ENCODE measurements at places on chromosomes 6 and 20.

DNA sequence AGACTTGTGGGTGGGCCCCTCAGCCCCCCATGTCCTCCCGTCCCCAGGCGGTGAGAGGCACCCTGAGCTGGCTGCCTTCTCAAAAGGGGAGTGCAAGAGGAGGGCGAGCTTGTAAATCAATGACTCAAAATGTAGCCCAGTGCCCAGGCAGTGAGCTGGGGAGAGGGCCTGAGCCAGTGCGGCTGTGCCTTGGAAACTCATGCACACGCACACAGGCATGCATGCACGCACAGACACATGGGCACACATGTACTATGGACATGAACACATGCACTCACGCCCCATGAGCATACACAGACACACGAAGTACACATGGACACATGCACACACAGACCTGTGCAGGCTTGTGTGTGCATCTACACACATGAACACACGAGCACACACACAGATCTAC lies 133.5 kb downstream of the TAF4 start:
- DNase-seq, result no peak

- no peak for DNase-seq
These were observed 3.1 kb upstream of the MAVS start for GRCh38 chr20:3843490-3843889.

DNA sequence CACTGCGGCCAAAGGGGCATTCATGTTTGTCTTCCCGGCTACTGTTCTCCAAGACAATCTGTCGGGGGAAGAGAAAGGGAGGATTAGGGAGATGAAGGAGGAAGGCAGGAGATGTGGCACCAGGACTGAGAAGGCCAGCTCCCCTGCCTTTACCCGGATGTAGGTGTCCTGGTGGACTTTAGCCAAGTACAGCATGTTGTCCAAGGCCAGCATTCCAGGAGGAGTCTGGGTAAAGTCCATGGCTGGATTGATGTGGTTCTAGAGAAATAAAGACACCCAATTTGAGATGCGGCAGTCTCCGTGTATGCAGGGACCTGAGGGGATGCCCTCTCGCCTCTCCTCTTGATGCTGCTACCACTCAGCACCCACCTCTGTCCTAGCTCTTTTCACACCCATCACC lies 32.0 kb downstream of the ELMO2 start:
- DNase-seq, result no peak

DNA sequence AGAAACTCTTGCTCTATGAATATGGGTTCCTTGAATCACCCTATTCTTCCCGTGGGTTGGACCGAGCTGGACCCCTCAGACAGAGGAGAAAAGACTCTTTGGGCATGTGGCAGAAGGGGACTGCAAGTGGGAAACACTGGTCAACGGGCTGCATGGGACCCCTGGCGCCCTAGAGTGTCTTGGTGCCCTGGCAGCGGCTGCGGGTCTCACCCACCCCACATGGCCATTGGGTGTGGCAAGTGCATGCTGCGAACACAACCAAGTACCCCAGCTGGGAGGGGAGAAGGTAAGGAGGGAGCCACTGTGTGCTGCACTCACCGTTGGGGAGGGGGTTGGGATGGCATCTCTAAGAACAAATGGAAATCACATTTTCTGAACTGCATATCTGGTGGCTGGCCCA lies 438.8 kb upstream of the EYS start:
- DNase-seq, result no peak

DNA sequence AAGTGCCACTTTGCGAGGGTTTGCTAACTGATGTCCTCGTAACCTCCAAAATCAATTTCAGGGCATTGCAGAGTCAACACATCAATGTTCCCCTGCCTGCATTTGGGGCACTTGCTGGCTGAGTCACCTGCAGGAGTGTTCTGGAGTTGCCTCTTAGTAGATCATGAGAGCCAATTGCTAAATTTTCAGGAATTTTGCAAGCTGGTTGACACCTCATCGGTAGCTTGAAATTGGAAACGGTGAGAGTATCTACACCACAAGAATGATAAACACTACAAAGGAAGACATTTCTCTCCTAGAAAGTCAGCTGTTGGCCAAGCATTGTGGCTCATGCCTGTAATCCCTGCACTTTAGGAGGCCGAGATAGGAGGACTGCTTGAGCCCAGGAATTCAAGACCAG lies 10.8 kb upstream of the BFSP1 start:
- no peak for DNase-seq

DNA sequence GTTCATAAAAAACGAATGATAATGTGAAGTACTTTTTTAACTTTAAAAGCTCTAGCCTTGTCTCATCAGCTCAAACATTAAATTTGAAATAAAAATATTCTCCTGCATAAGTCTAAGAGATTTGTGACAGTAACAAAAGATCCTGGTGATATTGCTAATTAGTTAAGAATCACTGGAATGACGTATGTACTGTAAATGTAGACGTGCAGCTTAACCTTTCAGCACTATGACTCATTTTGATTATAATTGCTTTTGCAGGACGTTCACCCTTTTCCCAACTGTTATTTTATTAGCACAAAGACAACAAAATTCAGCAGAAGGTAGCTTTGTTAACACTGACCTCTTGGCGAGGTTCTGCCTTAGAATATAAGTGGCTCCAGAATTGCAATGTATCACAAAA lies 68.6 kb downstream of the TENT5A start:
- DNase-seq, result no peak

GRCh38 chr6:70957284-70957617 lies 391 bp upstream of the B3GAT2 start:
- DNase-seq, result no peak

GRCh38 chr20:20606050-20606449 lies 106.4 kb downstream of the RALGAPA2 start:
- no peak for DNase-seq

DNA sequence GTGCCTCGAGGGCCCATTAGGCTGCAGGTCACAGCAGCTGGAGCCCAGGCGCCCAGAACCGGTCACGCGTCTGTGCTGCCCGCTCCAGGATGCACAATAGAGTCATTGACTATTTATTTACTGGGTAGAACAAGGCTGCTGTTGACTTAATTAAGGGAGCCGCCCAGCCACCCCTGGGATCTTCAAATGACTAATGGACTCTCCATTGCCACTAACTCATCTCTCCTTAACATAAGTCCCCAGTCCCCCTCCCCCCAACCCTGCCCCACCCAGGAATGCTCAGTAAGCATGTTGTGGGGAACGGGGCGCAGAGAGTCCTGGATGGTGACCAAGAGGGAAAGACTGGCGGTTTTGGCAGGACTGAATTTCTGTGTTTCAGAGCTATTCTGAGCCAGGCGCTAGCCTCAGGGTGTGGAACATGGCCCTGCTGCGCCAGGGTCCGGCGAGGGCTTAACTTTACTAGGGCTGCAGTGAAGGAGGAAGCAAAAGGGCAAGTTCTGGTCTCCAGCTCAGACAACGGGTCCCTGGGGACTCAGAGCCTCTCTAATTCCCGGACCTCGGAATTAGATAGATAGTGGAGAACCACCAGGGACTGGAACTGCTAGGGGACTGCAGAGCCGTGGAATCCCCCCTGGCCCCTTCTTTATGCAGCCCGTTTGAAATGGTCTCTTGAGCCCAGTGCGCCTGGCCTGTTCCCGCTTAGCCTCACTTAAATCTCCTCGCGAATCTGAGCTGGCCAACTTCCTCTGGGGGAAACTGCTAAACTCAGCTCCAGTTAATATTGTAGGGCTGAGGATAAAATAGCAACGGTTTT lies 1.5 kb upstream of the GRIK2 start:
- DNase-seq, result no peak

- no peak for DNase-seq
These were observed 2.1 kb downstream of the DNMT3B start for GRCh38 chr20:32764005-32764960.

- DNase-seq, result no peak
These were observed 171.3 kb downstream of the ISM1 start for GRCh38 chr20:13392391-13392790.

GRCh38 chr6:71745525-71745924 lies 140.8 kb upstream of the RIMS1 start:
- no peak for DNase-seq

GRCh38 chr6:130313206-130313605 lies 52.6 kb upstream of the TMEM200A start:
- DNase-seq, result no peak

GRCh38 chr6:897528-898207 lies 204.7 kb upstream of the EXOC2 start:
- DNase-seq, result peak; percentile 18

DNA sequence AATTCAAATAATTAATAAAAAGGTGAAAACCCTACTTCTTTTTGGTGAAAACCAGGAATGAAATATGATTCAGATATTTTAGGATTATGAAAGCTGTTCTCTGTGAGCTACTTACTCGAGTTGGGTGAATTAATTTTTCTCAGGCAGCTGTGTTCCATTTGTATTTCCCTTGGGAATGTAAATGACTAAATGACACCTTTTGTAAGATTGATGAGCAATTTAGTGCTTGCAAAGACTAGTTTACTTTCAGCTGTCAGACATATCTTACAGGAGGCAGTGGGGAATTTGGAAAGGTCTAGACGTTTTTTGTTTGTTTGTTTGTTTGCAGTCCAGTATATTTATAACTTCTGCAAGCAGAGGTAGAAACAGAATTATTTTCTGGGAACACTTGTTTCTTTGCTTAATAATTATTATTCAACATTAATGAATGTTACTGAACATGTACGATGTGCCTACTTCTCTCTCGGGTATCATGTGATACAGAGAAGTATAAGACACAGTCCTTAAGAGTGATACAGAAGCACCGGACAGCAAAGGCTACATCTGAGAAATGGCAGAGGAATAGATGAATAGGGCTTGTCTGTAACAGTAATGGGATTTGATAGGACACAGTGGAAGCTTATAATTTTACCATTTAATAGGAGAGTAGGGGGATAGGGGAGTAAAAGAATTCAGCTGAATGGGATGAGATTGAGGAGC lies 91.3 kb downstream of the AKAP7 start:
- DNase-seq, result no peak

DNA sequence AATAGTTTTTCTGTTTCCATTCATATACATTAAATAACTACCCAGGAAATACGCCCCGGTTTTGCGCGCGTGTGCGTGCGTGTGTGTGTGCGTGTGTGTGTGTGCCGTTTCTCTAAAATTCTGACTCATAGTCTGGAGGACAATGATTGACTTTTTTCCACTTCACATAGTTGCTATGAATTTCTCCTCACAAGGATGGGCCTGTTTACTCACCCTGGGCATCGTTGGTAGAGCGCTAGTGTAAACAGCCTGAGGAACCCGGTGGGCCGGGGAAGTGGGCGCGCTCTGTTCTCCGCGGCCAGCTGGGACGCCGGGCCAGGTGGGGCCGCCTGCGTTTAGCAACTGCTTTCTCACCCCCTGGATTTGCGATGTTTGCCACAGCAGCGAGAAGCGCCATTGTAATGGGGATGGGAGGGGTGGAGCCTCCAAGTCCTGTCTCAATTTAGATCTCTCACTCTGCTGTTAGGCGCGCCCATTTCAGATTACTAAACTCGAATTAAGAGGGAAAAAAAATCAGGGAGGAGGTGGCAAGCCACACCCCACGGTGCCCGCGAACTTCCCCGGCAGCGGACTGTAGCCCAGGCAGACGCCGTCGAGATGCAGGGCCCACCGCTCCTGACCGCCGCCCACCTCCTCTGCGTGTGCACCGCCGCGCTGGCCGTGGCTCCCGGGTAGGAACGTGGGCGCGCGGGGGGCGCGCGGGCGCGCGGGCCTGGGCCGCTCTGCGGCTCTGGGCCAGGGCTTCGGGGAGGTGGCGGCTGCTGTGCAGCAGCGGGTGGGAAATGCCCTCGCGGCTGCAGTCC lies at the start of gene CD109:
Gene CD109 (plus strand): TSS at position 585 of the 803 bp plus-strand sequence. CDS start 13 bp downstream, at position 598.
- peak; percentile 10 for DNase-seq

GRCh38 chr6:106974336-106974998 lies at the start of gene CD24:
Gene CD24 (minus strand): TSS chr6:106974729. CDS start chr6:106974646, 83 bp downstream.
- DNase-seq, result peak; percentile 75

DNA sequence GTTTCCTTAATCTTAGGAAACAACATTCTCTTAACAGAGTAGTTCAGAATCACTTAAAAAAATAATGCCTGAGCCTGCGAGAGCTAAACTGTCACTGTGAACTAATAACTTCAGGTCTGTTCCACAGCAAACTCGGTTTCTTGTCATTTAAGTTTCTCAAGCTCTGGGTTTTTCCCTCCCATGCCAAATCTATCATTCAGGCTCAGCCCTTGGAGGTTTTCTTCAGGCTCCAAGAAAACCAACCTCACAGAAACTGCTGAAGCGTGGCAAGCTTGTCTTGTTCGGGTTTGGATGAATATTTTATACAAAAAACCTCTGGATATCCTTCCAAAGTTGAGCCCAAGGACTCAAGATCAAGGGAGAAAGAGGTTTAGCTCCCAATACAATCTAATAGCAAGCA lies 99.7 kb upstream of the SNX9 start:
- DNase-seq, result no peak
